IMR-90 (cell line): ENCODE measurements at places on chromosomes 11 and 22. TPM values are rescaled to one million over a fixed set of nuclear protein-coding genes. Genes with fewer than 3 reads are reported as not detected.

DNA sequence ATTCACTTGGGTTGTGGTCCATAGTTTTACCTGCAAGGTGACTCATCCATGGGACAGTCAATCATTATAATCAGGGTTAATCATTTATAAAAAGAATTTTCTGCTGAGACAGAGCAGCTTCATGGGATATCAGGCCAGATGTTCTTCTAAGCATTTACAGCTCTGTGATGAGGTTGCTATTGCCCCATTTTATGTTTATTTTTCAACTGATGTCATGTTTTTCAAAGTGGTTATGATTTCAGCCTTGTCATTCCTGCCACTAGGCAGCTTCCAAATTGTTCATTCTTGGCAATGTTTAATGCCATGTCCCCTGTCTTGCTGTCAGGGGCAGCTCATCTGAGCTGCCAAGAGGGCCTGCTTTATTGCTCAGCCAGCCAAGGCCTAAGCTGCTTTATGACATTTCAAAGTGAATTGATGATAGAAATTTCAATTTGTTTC, 35.9 kb upstream of the ZBED5 start:
- DNase-seq: peak; percentile 89

- DNase-seq: no peak
Measured at GRCh38 chr22:39938509-39939111, 21.6 kb upstream of the TMA7B start.

- peak; percentile 52 for DNase-seq
Measured at GRCh38 chr11:8766043-8766987, 83.7 kb downstream of the RPL27A start.

GRCh38 chr22:36853407-36854099, 7.3 kb upstream of the NCF4 start:
- peak; percentile 25 for DNase-seq

DNA sequence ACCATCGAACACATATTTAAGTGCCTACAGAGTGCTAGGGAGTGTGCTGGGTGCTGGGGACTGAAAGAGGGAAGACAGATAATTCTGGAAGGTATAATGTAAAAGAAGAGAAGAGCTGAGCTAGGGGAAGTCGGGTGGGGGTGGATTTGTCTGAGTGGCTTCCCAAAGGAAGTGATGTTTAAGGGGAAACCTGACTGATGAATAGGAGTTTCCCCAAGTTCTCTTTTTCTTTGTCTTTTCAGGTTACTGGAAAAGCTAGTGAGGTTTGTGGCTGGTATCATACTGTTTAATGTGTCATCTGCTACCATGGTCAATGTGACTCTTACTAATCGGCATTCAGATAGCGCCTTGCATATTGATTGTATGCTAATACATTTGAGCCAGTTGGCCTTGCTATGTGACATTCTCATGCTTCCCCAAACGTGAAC, 151.6 kb upstream of the MTMR2 start:
- DNase-seq: peak; percentile 23

- no peak for DNase-seq
Measured at GRCh38 chr22:24232124-24232523, 12.8 kb downstream of the GGT5 start.

GRCh38 chr11:60169264-60169915, 13.5 kb downstream of the MS4A6A start:
- no peak for DNase-seq

GALNT18 gene
- polyA plus RNA-seq: 9.2 and 9.5 TPM in 2 replicates

MS4A3 gene
- not detected in 2 replicates for polyA plus RNA-seq

GRCh38 chr22:19215360-19215759, 36.8 kb upstream of the SLC25A1 start:
- no peak for DNase-seq

DNA sequence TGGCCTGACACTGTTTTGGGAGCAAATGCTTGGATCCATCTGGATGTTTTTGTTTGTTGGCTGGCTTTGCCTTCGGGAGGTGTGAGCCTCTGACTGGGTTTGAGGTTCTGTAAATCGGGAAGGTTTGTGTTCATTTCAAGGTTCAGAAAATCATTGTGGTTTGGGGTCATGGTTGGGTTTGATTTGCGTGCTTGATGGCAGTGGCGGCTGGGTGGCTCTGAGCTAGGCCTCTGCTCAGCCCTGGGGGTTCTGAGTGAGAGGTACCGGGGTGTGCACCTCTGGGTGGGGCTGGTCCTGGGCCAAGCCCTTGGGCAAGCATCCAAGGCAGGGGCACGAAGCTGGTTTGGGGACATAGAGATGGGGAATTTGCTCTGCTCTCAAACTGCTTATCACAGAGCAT, 37.0 kb upstream of the ALX4 start:
- no peak for DNase-seq

CBL gene
- polyA plus RNA-seq: 11.8 TPM in 2 replicates

DNA sequence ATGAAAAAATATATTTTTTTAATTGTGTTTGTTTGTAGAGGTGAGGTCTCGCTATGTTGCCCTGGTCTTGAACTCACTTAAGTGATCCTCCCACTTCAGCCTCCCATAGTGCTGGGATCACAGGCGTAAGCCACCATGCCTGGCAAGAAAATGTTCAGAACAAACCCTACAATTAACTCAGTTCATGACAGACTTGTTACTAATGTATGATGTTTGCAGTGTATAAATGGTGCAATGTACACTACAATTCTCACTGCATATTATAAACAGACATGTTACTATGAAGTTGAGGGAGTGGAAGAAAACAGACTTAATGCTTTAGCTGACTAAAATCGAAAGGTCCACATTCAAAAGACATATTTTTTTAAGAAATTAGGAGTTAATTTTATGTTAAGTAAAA, 59.0 kb downstream of the SIK3 start:
- no peak for DNase-seq

GRCh38 chr22:26977741-26978376, 320.5 kb downstream of the MIAT start:
- no peak for DNase-seq

DNA sequence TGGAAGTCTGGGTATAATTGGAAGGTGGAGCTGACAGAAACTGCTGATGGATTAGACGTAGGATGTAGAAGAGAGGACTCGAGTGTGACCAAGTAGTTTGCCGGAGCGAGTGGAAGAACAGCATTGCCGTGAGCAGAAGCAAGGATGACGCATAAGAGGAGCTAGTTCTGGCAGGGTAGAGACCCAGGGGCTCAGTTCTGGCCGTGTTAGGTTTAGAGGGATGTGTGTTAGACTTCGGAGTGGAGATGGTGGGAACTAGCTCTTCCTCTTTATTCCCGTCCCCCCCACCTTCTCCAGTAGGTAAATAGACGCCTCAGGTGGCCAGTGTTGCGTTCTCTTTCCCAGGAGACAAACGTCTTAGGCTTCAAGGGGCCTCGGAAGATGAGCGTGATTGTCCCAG, 19.1 kb downstream of the TUB start:
- no peak for DNase-seq

OR5B21 gene
- not detected in 2 replicates for polyA plus RNA-seq

- no peak for DNase-seq
Measured at GRCh38 chr11:117919341-117919740, 9.9 kb downstream of the TMPRSS13 start.

DNA sequence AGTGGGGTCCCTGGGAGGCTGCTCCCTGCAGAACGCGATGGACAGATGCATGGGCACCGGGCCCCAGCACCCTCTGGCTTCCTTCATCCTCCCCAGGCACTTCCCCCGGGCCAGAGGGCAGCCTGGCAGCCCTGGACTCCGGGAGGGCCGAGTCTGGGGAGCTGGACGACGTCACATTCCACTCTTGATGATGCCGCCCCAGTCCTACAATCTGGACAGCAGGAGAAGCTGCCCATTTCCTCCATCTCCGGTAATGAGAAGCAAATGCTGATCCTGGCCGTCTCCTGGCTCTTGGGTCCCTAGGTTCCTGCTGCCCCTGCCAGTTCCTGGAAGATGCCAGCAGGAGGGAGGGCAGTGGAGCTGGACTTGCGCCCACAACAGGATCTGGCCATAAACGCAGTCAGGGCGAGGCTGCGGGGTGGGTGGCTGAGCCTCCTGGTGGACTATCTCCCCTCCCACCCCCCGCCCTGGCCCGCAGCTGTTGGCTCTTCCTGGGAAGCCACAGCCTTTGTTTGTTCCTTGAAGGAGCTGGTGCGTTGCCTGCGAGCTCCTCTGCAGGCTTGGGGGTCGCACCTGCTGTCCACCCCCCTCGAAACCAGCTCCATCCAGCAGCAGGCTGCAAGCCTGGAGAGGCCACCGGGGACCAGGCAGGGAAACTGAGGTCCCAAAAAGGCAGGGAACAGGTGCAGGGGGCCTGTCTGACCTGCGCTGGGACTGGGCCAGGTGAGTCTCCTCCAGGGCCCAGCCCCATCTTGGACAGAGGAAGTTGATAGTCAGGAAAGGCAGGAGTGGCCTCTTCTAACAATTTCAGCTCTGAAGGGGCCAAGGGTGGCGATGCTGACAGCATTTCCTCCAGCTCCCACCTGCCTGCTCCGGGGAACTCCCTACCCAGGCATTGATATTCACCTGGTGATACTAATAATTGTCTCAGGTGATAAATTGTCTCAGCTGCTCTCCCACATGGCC, 17.9 kb upstream of the MUC6 start:
- no peak for DNase-seq

DNA sequence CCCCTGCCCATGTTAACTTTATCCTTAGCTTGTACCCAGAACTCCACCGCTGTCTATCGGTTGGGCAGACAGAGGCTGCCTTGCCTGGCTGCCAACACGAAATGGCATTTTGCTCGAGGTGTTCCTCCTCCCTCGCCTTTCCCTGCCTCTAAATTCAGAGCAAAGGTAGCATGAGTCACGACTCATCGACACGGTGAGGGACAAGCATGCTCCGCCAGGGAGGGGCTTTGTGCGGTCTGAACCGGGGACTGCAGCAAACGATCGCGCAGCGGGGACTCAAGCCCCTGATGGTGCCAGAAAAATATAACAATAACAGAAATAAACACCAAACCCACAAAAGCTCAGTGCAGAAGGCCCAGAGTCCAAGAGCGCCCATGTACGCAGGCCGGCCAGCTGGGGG, 52.3 kb downstream of the RTL6 start:
- DNase-seq: no peak

- peak; percentile 55 for DNase-seq
Measured at GRCh38 chr11:71420455-71421241, 27.5 kb downstream of the DHCR7 start.

- DNase-seq: no peak
Measured at GRCh38 chr22:46774253-46774979, 12.0 kb downstream of the TBC1D22A start.

C11orf21 gene
- not detected in 2 replicates for polyA plus RNA-seq

ROM1 gene
- polyA plus RNA-seq: 1.7 and 2.5 TPM in 2 replicates

DNA sequence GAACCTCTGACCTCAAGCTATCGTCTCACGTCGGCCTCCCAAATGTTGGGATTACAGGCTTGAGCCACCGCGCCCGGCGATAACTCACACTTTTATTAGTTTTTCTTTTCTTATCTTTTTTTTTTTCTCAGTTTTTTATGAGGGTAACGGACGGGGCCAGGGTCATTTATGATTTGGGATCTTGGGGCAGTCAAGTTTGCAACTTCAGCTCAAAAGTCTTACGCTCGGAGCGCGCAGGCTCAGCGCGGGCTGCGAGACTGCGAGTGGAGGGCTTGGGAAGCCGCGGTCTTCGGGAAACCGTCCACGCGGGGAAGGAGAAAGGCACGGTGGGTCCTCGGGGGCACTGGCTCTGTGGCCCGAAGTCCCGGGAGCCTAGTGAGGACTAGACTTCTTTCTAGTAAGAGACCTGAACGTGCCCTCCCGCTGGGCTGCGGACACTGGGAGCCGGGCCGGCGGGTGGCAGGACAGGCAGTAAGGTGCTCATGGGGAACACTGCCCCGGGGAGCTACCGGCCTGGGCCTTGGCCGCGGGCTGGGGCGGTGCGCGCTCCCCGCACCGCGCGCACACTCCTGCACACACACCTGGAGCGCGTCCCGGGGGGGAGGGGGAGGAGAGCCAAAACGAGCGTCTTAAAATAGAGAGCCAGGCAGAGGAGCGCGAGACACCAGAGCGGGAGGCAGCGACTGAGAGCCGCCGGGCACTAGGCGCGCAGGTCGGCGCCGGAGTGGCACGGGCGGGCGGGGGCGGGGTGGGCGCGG, 476 bp upstream of the BARX2 start:
- no peak for DNase-seq

DNA sequence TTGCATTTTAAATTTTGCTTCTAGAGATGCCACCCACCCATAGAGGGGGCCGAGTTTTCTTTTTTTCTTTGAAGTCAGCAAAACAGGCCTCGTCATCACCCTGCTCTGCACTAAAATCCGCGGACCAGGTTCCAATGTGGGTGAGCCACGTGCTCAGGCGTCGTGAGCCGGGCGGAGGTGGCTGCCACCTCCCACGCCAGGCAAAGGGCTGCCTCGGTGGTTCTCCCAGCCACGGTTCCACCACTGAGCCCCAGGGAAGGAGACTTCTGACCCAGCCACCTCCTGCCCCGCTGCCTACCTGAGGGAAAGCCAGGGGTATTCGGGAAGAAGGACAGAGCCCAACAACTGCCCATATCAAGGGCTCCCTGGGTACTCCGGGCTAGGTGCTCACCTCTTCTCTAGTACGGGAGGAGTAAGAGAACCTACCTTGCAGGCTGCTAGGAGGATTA, 45.3 kb downstream of the MN1 start:
- DNase-seq: no peak

- DNase-seq: no peak
Measured at GRCh38 chr22:37930952-37931440, 22.4 kb downstream of the C22orf23 start.

DBX1 gene
- polyA plus RNA-seq: not detected in 2 replicates

TNNT3 gene
- polyA plus RNA-seq: not detected in 2 replicates

GRCh38 chr11:130606178-130606577, 157.7 kb downstream of the ADAMTS15 start:
- DNase-seq: no peak

DNA sequence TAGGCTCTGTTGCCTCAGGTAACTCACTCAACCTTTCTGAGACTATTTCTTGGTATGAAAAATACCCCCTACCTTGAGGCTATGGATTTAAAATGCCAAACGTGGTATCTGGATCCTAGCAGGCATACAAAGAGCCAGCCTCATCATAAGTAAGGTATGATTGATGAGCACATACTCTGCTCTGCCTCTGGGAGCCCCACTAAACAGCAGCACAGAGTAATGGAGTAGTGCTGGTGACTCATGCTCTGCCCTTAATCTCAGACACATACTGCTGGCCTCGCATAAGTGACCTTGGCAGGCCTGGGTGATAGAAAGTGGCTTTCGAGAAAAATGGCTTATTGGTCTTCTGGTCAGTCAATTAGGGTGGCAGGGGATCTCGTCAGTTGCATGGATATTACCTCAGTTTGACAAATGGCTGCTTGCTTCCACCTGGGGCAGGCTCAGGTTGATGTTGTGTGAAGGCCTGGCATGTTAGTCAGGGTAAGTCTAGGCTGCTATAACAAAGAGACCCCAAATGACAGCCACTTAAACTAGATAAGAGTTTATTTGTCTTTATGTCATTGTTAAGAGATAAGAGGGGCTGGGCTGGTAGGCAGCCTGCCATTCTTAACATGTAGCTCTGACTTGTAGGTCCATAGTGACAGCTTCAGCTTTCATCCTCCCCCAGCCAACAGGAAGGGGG, 15.2 kb upstream of the SLC6A5 start:
- no peak for DNase-seq

ADSL gene
- polyA plus RNA-seq: 89.8 and 93.6 TPM in 2 replicates
